NCI-H510A treated with DMSO at 0.1 percent for 48 hours (cell line): ENCODE measurements at places on chromosomes 6 and 20.

DNA sequence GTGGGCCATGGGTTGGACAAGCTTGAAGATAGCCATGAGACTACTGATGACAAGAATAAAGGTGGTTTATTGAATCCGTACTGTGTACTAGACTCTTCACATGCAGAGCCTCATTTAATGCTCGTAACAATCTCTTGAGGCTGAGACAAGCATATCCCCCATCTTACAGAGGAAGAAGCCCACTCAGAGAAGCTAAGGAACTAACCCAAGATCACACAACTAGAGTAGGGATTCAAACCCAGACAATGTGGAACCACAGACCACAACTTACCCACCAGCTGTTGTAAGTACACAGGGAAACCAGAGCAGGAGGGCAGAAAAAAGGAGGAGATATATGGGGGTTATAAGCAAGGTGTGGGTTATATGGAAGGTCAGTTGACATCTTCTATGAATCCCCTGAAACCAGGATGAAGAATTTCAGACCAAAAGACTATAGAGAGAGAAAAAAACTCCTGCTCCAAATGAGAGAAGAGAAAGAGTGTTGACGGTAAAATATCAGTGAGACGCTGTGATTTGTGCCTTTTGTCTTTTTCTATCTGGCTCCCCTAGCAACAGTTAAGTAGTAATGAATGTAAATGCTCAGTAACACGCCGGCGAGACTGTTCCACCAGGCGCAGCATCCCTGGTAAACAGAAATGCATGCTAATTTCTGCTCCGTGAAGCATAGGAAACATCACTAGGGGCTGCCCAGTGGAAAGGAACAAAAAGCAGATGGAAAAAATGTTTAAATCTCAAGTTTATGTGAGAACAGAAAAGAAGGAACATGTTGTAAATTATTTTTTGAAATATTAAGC is 80.1 kb upstream of the SLC22A16 start:
- DNase-seq: no peak

DNA sequence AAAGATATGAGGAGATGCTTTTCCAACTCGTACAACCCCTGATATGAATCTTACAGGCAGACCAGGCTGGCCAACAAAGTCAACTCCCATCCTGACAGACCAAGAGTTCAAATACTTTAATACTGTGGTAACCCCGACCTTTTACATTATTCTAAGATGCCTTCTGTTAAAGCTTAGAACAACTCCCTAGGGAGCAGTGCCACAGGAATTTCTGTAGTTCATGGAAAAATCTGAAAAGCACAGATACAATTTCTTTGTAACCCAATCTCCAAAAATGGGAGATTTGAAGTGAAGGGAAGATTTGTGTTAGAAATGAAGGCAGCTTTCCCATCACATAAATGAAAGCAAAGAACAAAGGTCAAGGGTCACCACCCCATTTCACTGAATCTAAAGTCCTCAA is 151.3 kb upstream of the BEND6 start:
- DNase-seq: no peak

DNA sequence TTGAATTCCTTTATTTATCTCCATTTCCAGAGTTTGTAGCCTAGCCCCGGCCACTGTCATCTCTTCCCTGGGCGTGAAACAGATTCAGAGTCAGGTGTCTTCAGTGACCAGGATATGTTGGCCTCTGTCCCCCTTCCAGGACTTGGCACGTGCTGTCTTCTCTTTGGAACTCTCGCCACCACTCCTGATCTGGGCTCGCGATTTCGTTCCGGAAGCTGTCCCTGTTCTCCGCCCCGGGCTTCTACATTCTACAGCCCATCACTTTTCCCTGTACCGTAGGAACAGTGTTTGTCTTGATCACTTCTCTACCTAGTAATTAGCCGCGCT is 739 bp downstream of the GSS start:
- DNase-seq: no peak

- no peak for DNase-seq
These were observed 118.3 kb upstream of the MTHFD1L start for GRCh38 chr6:150747155-150747554.

- no peak for DNase-seq
These were observed 13.8 kb downstream of the UCKL1 start for GRCh38 chr20:63942250-63942951.

- peak; percentile 42 for DNase-seq
These were observed 85.6 kb upstream of the KHDRBS2 start for GRCh38 chr6:62371453-62372210.

DNA sequence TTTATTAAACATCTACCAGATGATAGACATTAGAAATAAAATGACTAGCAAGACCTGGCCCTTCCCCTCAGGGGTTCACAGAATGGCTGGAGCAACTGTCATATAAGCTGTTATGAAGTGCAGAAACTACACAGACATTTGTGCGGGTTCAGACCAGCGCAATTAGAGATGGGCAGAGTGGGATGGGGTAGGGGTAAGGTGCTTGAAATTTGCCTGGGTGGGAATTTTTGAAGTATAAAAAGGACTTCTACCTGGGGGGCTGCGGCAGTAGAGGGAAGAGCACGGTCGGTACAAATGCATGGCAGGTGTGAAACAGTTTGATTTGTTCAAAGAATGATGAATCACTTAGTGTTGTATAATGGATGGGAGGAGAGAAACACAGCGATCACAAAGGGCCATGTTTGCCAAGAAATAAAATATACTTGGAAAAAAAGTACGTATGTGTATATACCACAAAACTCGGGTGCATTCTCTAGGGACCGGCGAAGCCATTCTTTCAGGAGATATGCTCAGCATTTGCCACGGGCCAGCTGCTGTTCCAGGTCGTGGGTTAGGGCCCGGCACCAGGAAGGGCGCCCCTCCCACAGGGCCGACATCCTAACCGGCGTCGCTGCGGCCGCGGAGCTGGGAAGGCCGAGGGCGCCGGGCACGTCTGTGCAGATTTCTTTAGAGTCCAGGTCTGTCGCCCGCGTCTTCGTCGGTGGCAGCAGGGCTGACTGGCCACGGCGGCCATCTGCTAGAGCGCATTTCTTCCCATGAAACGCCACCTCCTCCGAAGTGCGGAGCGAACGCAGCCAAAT is 809 bp upstream of the NOL7 start:
- peak; percentile 59 for DNase-seq

- no peak for DNase-seq
These were observed 57.4 kb upstream of the RNF144B start for GRCh38 chr6:18329776-18330175.

- DNase-seq: peak; percentile 56
These were observed 10.8 kb downstream of the BACH2 start for GRCh38 chr6:90285611-90286381.

DNA sequence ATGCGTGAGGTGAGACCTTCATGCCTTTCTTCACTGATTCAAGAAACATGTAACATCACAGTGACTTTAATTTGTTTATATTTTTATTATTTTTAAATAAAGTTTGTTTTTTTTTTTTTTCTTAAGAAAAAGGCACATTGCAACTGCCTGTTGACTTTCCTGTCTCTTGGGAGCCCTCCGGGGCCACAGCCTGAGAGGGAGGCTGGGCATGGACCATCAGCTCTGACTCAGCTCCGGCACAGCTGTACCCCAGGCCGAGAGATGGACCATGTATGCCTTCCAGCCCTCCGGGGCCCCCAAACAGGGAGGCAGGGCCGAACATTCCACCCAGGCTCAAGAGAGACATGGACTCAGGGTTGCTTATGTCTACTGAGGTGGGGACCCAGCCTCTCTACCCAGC is 99.9 kb downstream of the NFATC2 start:
- DNase-seq: no peak

DNA sequence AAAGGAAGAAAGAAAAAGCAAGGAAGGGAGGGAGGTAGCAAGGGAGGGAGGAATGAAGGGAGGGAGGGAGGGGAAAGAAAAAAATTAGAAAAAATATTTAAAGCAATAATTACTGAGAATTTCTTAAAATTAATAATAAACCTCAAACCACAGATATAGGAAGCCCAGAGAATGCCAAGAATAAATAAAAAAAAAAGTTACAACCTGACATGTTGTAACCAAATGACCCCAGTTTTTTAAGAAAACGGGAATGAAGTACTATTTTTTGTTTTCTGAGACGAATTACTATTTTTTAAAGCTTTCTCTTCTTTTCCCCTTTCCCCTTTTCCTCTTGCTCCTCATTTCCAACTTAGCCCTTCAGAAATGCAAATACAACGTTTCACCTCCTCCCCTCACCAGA is 16.7 kb downstream of the SLC17A1 start:
- DNase-seq: no peak

DNA sequence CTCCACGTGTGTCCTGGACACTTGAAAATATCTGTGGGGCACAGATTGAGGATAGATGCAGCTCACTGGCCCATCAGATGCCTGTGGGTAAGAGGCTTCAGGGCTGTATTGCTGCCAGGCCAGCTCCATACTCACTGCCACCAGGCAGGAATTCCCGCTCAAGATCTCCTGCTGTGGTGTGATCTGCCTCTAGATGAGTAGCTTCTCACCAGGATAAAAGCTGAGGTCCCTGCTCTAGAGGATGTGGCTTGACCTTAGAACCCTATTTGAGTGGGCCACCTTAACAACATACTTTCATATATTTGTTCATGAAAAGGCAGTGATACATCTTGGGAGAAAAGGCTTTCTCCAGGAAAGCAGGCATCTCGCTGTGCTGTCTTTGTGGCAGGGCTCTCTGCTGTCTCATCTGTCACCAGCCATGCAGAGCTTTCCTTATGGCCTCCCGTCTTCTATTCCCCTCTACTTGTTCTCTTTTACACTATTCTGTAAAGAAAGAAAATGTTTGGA is 165.7 kb upstream of the RNF217 start:
- DNase-seq: no peak

DNA sequence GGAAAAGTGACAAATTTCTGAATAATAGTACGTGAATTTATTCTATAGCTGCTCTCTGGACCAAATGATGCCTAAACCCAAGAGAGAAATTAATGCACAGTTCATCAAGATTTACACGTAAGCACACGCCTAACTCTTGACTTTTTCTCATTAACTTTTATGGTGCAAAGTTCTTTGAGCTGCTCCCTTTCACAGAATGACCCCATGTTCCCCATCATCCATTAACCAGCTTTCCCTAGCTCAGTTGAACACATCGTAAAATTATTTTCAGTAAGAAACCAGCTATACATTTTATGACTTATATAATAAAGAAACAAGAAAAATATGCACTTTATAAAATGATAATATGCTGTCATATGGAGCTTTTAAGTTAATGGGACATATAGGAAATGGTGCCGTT is 54.3 kb downstream of the ID4 start:
- no peak for DNase-seq

GRCh38 chr6:20126789-20127653 is 85.2 kb downstream of the MBOAT1 start:
- DNase-seq: peak; percentile 89

- DNase-seq: no peak
These were observed 55.6 kb downstream of the SENP6 start for GRCh38 chr6:75657327-75657726.

GRCh38 chr6:144528743-144529425 is 243.7 kb downstream of the UTRN start:
- no peak for DNase-seq

GRCh38 chr6:37738216-37738615 is 40.5 kb upstream of the MDGA1 start:
- no peak for DNase-seq

GRCh38 chr6:155504848-155505607 is 49.4 kb upstream of the NOX3 start:
- DNase-seq: no peak

- no peak for DNase-seq
These were observed 54.0 kb upstream of the IPCEF1 start for GRCh38 chr6:154410619-154411072.

DNA sequence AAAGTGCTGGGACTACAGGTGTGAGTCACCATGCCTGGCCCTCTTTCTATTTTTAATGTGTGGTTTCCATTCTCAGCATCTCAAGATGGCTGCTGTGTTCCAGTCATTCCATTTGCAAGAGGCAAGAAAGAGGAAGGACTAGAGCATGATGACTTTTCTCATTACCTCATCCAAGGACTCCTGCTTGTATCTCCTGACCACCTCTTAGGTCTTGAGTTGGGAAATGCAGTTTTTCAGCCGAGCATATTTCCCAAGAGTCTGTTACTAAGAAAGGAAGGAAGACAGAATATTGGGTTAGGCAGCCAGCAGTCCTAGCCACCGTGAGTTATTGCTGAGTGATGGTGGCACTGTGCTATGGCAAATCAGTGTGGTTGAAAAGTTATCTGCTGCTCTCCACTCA is 108.4 kb upstream of the INSM1 start:
- DNase-seq: no peak

- no peak for DNase-seq
These were observed 133.9 kb upstream of the NEDD9 start for GRCh38 chr6:11366183-11366933.

GRCh38 chr6:1164600-1164999 is 147.3 kb upstream of the FOXQ1 start:
- DNase-seq: no peak

GRCh38 chr20:32484958-32485769 is 100.0 kb downstream of the NOL4L start:
- peak; percentile 77 for DNase-seq

GRCh38 chr20:1467355-1468116 is 887 bp upstream of the NSFL1C start:
- no peak for DNase-seq

DNA sequence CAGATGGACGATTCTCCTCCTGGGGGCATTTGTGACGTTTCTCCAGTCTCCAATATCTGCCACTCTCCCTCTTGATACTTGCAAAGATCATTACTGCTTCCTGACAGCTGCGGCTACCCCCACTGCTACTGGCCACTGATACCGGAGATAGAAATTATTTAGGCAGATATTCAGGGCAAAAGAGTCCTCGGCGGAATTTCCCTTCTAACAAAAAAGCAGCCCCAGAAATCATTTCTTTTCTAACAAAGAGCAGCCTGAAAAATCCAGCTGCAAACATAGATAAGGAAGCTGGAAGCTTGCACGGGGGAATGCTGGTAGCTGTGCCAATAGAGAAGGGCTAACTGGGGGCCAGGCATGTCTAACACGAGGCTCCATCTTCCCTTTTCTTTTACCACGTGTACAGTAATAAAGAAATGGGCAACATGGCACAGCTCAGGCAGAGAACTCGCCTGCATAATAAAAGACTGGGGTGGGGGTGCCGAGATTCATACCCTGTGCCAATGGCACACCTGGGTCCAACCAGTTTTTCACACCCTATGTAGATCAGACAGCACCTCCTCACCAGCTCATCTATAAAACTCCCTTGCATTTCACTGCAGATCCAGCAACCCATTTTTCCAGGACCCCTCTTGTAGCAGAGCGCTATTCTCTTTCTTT is 6.1 kb downstream of the TP53RK start:
- no peak for DNase-seq

GRCh38 chr6:17714879-17715851 is 8.4 kb upstream of the NUP153 start:
- no peak for DNase-seq
